ENCODE measurements at places on chromosomes 3 and 15.

GRCh38 chr3:50264383-50264963 lies 4.5 kb upstream of the SEMA3B start:
- H3K4me3 ChIP-seq: no peak overlapping the region
- no peaks in the 10 kb centered on the region for H3K36me3 ChIP-seq
- DNase-seq: no peak
- H3K4me1 ChIP-seq: peaks cover 9% of the 10 kb centered on the region
- H3K27me3 ChIP-seq: peaks cover 34% of the 10 kb centered on the region

- DNase-seq: no peak
- H3K4me1 ChIP-seq: no peaks in the 10 kb centered on the region
- no peaks in the 10 kb centered on the region for H3K27me3 ChIP-seq
- no peak overlapping the region for H3K27ac ChIP-seq
- no peak overlapping the region for H3K4me3 ChIP-seq
Observed at GRCh38 chr3:54771050-54771449, 156.8 kb downstream of the LRTM1 start.

- H3K4me3 ChIP-seq: no peak within 1 kb of the TSS
- H3K27ac ChIP-seq: no peak within 1 kb of the TSS
- no peaks in the 10 kb centered on the region for H3K36me3 ChIP-seq
- peaks cover 10% of the 10 kb centered on the region for H3K4me1 ChIP-seq
Observed at GRCh38 chr15:51094606-51095569, at the start of gene TNFAIP8L3. TNFAIP8L3 (minus strand) TSS chr15:51094906; CDS start chr15:51094595, 311 bp downstream.

- no peak for DNase-seq
- no peaks in the 10 kb centered on the region for H3K36me3 ChIP-seq
- no peak overlapping the region for H3K4me3 ChIP-seq
- no peaks in the 10 kb centered on the region for H3K4me1 ChIP-seq
- no peaks in the 10 kb centered on the region for H3K27me3 ChIP-seq
Observed at GRCh38 chr3:77427528-77427927, 387.6 kb downstream of the ROBO2 start.

GRCh38 chr3:125175295-125176078 lies 37.1 kb downstream of the SLC12A8 start:
- H3K36me3 ChIP-seq: no peaks in the 10 kb centered on the region
- no peak overlapping the region for H3K27ac ChIP-seq
- no peak overlapping the region for H3K4me3 ChIP-seq
- no peaks in the 10 kb centered on the region for H3K27me3 ChIP-seq

- peak overlapping the region; percentile 21 for H3K4me3 ChIP-seq
- no peaks in the 10 kb centered on the region for H3K27me3 ChIP-seq
- H3K36me3 ChIP-seq: peaks cover 35% of the 10 kb centered on the region
Observed at GRCh38 chr3:4503050-4503449, 9.9 kb downstream of the ITPR1 start.

All from B cell (primary cell).